ENCODE measurements at places on chromosomes 1 and 21. TPM values are rescaled to one million over a fixed set of nuclear protein-coding genes. Genes with fewer than 3 reads are reported as not detected.

The HSD11B1 gene
- total RNA-seq: not detected

The GNG4 gene
- 53.5 TPM for total RNA-seq

The PCSK9 gene
- total RNA-seq: 275 TPM

The SYT11 gene
- 15.9 TPM for total RNA-seq

The SYCP1 gene
- 0.24 TPM for total RNA-seq

The GLMN gene
- total RNA-seq: 30.3 TPM

The LCE1A gene
- not detected for total RNA-seq

The CR1 gene
- 0.70 TPM for total RNA-seq

The IGSF3 gene
- 32.9 TPM for total RNA-seq

The CLCNKB gene
- 1.2 TPM for total RNA-seq

The CLCA2 gene
- total RNA-seq: not detected

The NCF2 gene
- not detected for total RNA-seq

The BECN2 gene
- not detected for total RNA-seq

The ZNF683 gene
- not detected for total RNA-seq

GRCh38 chr1:196418772-196419171, 189.5 kb downstream of the KCNT2 start:
- no peak overlapping the region for H3K4me3 ChIP-seq
- no peak overlapping the region for H3K27ac ChIP-seq
- H3K36me3 ChIP-seq: no peaks in the 10 kb centered on the region
- H3K4me1 ChIP-seq: no peaks in the 10 kb centered on the region
- H3K27me3 ChIP-seq: no peaks in the 10 kb centered on the region
- no peak for DNase-seq

GRCh38 chr1:17112496-17113236, 6.6 kb downstream of the PADI2 start:
- H3K27me3 ChIP-seq: peaks cover 13% of the 10 kb centered on the region
- DNase-seq: no peak
- H3K36me3 ChIP-seq: no peaks in the 10 kb centered on the region

- DNase-seq: no peak
- H3K4me3 ChIP-seq: no peak overlapping the region
- no peaks in the 10 kb centered on the region for H3K36me3 ChIP-seq
- H3K4me1 ChIP-seq: no peaks in the 10 kb centered on the region
- no peak overlapping the region for H3K27ac ChIP-seq
- no peaks in the 10 kb centered on the region for H3K27me3 ChIP-seq
Measured at GRCh38 chr21:42302076-42302650, 13.0 kb downstream of the TFF3 start.

DNA sequence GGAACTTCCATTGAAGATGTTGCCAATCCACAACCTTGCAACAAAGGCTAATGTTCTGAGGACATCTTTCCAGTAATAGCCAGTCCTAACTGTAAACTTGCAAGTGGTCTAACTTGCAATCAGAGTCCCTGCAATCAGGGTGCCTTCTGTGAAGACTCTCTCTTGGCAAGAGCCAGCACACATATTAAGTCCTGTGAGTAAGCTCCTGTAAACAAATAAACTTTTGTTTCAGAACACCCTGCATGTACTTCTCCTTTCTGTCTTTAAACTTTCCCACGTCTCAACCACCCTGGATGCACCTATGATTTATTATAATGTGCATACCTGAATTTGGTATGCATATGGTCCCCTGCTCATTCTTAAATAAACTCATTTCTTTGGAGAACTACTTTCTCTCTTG, 9.1 kb downstream of the GBP7 start:
- H3K4me3 ChIP-seq: no peak overlapping the region

DNA sequence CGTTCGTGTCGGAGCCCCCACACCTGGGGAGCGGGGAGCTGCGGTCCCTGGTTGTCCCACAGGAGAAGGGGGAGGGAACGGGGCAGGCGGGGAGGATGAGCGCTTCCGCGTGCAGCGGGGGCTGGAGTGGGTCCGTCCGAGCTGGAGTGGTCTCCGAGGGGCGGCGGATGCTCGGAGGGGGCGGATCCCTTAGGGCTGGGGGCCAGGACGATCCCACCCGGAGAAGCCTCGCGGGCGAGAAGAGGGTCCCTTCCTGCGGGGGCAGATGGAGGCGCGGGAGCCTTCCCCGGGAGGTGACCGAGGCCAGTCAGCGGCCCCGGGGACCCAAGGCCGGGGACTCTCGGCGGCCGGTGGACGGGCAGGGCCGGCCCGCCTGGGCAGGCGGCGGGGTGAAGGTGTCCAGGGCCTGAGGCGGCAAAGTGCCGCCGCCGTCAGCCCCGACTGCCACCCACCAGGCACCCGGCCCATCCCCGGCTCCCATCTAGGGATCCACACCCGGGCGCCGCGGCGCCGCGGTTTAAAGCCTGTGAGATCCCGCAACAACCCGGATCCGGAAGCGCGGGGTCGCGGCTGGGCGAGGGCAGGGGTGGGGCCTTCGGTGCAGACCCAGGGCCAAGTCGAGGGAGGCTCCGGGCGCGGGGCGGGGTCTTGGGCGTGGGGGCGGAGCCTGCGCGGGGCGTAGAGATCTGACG, 5.3 kb upstream of the CCDC27 start:
- peak overlapping the region; percentile 89 for H3K4me3 ChIP-seq
- DNase-seq: peak; percentile 95
- no peaks in the 10 kb centered on the region for H3K27me3 ChIP-seq
- no peak overlapping the region for H3K27ac ChIP-seq

DNA sequence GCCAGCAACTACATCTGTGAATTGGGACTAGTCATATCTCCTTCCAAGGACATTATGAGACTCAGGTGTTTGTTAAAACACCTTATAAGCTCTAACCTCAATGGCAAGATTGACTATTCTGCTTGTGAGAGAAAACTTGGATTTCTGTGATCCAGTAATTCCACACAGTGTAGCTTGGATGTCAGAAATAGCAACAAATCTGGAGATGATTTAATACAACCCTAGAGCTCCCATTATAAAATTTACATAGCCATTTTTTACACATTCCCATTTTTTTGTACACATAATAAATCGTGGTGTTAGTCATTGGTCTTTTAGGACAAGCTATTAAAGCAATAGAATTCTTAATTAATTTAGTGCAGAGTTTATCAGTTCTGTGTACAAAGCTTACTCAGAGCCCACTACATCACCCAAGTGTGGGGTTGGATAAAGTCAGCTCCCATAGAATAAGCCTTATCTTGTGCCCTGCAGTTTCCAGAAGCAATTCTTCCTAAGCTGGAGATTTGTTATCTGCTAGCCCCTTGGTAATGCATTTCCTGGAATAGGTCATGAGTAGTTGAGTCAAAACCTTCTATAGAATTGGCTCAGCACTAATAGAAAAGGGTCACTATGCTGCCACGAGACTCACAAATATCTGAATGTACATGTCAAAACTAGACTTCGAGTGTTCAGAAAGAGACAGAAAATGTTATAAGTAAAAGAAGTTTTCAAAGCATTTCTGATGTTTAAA, 434.0 kb upstream of the RUNX1 start:
- no peak for DNase-seq
- H3K4me1 ChIP-seq: no peaks in the 10 kb centered on the region
- H3K4me3 ChIP-seq: no peak overlapping the region

GRCh38 chr21:45821998-45822397, 159.6 kb upstream of the COL6A1 start:
- peaks cover 4% of the 10 kb centered on the region for H3K4me1 ChIP-seq
- no peak overlapping the region for H3K4me3 ChIP-seq
- H3K27ac ChIP-seq: no peak overlapping the region
- H3K36me3 ChIP-seq: no peaks in the 10 kb centered on the region
- H3K27me3 ChIP-seq: no peaks in the 10 kb centered on the region

DNA sequence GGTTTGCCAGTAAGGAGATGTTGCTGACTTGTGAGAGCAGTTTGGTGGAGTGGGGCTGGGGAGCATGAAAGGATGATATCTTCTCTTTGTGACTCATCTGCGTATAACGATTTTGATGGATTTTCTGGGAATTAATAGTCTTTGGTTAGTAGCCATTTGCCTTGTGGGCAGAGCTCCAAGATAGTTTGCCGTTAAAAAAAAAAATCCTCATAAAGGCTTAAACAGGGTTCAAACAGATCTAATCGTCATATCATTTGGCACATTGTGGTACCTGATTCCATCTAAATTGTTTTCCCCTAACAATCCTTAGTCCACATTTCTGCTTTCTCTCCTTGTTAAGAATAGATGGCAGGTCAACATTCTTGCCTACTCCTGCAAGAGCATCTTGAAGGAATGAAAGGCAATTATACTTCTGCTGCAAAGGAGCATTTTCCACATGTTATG, 168.0 kb downstream of the PPP1R12B start:
- no peak overlapping the region for H3K4me3 ChIP-seq
- H3K4me1 ChIP-seq: no peaks in the 10 kb centered on the region
- no peak for DNase-seq
- H3K27me3 ChIP-seq: no peaks in the 10 kb centered on the region
- H3K27ac ChIP-seq: no peak overlapping the region

DNA sequence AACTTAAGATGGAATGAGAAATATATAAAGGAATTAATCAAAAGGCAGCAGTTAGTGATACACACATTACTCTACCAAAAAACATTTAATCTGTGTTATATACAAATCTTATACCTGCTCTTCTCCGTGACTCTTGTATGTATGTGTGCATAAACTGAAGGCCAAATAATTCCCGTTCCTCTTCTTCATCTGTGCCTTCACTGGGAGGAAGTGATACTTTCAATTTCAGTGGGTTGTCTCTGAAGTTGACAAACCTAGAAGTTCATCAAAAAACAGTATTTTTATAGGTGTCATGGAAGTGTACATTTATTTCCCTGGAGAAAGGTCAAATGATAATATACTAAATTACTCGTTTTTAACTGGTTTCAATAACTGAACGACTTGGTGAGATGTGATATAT, 19.3 kb downstream of the TRMT13 start:
- H3K4me3 ChIP-seq: no peak overlapping the region
- peaks cover 4% of the 10 kb centered on the region for H3K4me1 ChIP-seq
- no peaks in the 10 kb centered on the region for H3K36me3 ChIP-seq
- no peaks in the 10 kb centered on the region for H3K27me3 ChIP-seq
- no peak overlapping the region for H3K27ac ChIP-seq

- peak; percentile 90 for DNase-seq
- H3K36me3 ChIP-seq: no peaks in the 10 kb centered on the region
- peak within 1 kb of the TSS; percentile 85 for H3K4me3 ChIP-seq
- peaks cover 14% of the 10 kb centered on the region for H3K4me1 ChIP-seq
Measured at GRCh38 chr1:67053785-67054772, at the start of gene SLC35D1. Gene SLC35D1, minus strand, starts transcription at chr1:67054148. Its CDS starts 135 bp downstream, at chr1:67054013.

DNA sequence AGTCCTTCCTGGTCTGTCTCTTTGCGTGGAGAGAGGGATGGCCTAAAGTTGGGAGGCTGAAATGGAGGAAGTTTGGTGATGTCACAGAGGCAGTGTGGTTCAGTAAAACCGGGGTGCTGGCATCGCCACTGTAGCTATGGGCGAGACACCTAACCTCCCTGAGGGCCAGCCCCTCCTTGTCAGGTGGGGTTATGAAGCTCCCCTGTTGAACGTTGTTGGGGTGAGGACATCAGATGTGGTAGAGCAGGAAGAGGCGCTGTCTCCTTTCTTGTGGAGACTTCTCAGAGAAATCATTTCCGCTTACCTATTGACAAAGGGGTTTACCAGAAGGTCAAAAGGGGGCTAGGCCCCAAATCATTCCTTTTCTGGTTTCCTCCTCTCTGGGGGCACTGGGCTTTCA, 294.7 kb downstream of the SIPA1L2 start:
- H3K4me1 ChIP-seq: no peaks in the 10 kb centered on the region
- no peak for DNase-seq
- no peak overlapping the region for H3K27ac ChIP-seq
- H3K4me3 ChIP-seq: no peak overlapping the region

GRCh38 chr1:65084066-65084465, 63.9 kb upstream of the AK4 start:
- H3K4me1 ChIP-seq: no peaks in the 10 kb centered on the region
- H3K4me3 ChIP-seq: no peak overlapping the region
- H3K36me3 ChIP-seq: no peaks in the 10 kb centered on the region
- DNase-seq: no peak
- no peak overlapping the region for H3K27ac ChIP-seq
- no peaks in the 10 kb centered on the region for H3K27me3 ChIP-seq

- H3K27me3 ChIP-seq: peaks cover 98% of the 10 kb centered on the region
- peaks cover 57% of the 10 kb centered on the region for H3K4me1 ChIP-seq
- H3K4me3 ChIP-seq: peak overlapping the region; percentile 59
- H3K36me3 ChIP-seq: no peaks in the 10 kb centered on the region
- peak; percentile 36 for DNase-seq
Measured at GRCh38 chr21:36692114-36692834, 6.6 kb upstream of the SIM2 start.

- peak overlapping the region; percentile 20 for H3K27ac ChIP-seq
- H3K4me3 ChIP-seq: no peak overlapping the region
- no peaks in the 10 kb centered on the region for H3K27me3 ChIP-seq
- no peak for DNase-seq
Measured at GRCh38 chr21:39651206-39651605, 38.5 kb downstream of the B3GALT5 start.

- DNase-seq: no peak
- peaks cover 12% of the 10 kb centered on the region for H3K4me1 ChIP-seq
- H3K36me3 ChIP-seq: no peaks in the 10 kb centered on the region
- no peak overlapping the region for H3K4me3 ChIP-seq
- H3K27ac ChIP-seq: no peak overlapping the region
Measured at GRCh38 chr1:33305016-33305415, 15.9 kb downstream of the A3GALT2 start.

GRCh38 chr1:240965581-240966091, 353.7 kb upstream of the GREM2 start:
- peaks cover 25% of the 10 kb centered on the region for H3K4me1 ChIP-seq
- no peak overlapping the region for H3K27ac ChIP-seq

DNA sequence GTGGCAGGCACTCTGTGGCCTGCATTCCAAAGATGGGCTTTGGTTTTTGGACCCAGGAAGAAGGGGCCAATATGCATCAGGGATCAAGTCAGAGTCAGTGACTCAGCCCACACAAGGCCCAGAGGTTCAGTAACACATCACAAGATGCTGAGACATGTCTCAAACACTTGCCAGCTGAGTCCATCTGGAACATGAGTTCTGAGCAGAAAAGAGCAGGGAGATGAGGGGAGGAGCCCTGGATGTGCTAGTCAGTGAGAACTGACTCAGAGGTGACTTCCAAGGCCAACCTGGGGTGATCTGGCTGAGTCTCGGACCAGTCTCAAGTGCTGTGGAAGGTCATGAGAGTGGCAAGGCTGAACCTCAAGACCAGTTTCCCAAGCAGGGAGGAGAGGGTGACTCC, 150.1 kb downstream of the CDC7 start:
- DNase-seq: no peak
- H3K27me3 ChIP-seq: no peaks in the 10 kb centered on the region
- H3K4me3 ChIP-seq: no peak overlapping the region
- H3K36me3 ChIP-seq: no peaks in the 10 kb centered on the region
- H3K27ac ChIP-seq: no peak overlapping the region

DNA sequence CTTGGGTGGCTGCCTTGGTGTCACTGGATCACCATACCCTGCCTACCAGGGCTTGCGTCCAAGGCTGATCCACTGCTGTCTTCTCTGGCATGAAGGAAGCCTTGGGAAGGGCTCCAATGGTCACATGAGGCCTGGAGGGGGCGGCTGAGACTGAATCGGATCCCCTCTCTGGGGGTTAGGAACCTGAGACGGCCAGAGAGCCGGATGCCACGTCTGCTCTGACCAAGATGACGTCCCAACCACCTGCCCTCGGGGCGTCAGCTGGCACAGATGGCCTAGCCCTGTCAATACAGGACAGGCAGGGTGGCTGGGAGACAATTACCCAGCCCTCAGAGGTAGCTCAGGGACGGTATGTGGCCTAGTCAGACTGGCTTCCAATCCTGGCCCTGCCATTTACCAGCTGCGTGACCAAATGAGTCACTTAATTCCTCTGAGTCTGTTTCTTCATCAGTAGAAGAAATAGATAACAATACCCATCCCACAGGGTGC, 5.4 kb downstream of the TRIM62 start:
- no peak overlapping the region for H3K4me3 ChIP-seq
- peaks cover 5% of the 10 kb centered on the region for H3K27me3 ChIP-seq
- H3K27ac ChIP-seq: no peak overlapping the region
